ENCODE measurements at places on chromosomes 16 and 17.

DNA sequence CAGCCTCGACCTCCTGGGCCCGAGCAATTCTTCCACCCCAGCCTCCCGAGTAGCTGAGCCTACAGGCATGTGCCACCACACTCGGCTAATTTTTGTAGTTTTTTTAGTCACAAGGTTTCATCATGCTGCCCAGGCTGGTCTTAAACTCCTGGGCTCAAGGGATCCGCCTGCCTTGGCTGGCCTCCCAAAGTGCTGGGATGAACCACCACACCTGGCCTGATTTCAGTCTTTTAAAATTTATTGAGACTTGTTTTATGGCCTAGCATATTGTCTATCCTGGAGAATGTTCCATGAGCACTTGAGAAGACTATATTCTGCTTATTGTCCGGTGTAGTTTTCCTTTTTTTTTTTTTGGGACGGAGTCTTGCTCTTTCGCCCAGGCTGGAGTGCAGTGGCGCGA lies 18.5 kb downstream of the DNAI2 start:
- DNase-seq = no peak

- DNase-seq = no peak
Observed at GRCh38 chr17:77873500-77874302, 84.8 kb upstream of the TNRC6C start.

- no peak for DNase-seq
Observed at GRCh38 chr17:8311131-8311790, 1.2 kb downstream of the ARHGEF15 start.

DNA sequence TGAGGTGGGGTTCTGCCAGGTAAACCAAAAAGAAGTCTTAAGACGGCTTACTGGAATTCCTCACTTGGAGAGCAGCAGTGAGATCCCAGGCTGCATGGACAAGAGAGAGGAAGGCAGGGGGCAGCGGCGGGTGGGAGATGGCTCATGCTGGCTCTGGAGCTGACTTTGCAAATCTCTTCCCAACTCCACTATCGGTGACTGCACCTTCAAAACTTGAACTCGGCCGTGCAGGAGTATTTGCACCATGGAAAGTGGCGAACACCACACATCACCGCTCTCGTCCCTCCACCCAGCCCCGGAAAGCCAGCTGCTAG lies 16.7 kb downstream of the CA5A start:
- DNase-seq = no peak

DNA sequence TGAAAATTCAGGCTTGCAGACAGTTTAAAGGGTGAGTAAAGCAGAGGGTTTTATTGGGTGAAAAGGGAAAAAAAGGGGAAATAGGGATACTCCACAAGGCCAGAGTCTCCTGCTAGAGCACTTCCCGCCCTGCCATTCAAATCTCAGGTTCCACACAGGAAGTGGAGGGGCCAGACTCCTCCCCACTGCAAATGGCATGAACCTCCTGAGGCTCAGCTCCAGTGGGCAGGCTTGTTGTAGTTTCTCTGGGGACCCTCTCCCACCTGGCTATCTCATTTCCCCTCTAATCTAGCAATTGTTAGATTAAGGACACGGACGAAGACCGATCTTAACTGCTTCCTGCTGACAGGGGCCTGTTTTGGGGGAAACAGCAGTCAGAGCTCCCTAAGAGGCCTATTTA lies 43.4 kb downstream of the TAOK1 start:
- no peak for DNase-seq

DNA sequence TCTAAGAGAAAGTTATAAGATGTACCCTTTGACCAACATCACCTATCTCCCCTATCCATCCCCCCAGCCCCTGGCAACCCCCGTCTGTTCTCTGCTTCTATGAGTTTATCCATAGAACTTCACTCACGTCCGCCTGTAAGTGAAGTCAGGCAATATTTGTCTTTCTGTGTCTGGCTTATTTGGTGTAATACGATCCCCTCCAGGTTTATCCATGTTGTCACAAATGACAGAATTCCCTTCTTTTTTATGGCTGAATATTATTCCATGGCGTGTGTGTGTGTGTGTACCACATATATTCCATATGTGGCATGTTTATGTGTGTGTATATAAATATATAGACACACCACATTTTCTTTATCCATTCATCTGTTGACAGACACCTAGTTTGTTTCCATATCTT lies 339.7 kb downstream of the CPPED1 start:
- no peak for DNase-seq

DNA sequence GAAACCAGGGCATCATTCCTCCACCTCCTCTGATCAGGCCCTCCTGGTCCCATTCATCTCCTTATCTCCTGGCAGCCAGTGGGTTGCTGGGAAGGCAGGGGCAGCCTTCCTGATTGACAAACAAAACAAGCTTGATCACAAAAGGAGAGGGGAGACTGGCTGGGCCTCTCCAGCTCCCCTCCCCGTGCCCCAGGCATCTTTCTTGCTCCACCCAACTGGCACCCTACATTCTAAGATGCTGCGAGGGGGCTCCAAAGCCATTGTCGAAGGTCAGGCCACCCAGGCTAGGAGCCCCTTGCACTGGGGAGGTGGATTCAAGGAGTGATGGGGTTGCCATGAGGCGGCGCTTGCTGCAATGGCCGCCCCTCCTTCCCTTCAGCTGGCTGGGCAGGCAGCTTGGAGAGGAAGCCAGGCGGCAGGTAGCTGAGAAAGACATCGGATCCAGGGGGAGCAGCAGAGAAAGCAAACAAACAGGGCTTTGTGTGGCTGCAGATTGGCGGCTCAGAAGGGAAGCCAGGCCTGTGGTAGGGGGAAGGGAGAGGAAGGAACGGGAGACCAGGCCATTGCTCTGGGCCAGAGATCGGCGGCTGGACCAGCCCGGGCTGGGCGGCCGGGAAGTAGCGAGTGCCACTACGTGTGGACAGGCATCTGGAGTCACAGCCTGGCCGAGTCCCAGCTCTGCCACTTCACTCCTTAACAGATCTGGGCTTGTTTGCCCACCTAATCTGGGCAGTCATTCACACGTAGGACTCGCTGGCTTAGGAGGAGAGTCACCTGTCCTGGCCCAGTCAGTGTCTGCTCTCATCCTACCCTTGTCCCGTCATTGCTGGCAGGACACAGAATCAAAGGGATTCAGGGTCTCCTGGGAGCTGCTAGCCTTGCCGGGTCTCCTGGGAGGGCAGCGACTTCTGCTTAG lies 12.3 kb downstream of the RAI1 start:
- DNase-seq = no peak

- peak; percentile 74 for DNase-seq
Observed at GRCh38 chr16:29877266-29877961, 14.4 kb upstream of the CDIPT start.

- DNase-seq = no peak
Observed at GRCh38 chr17:38709864-38710603, 5.0 kb downstream of the MLLT6 start.

- no peak for DNase-seq
Observed at GRCh38 chr16:4679156-4679849, 14.1 kb upstream of the NUDT16L1 start.

GRCh38 chr16:71645450-71645849 lies 19.5 kb downstream of the MARVELD3 start:
- DNase-seq = no peak

GRCh38 chr17:49708515-49709183 lies 885 bp upstream of the SLC35B1 start:
- no peak for DNase-seq

DNA sequence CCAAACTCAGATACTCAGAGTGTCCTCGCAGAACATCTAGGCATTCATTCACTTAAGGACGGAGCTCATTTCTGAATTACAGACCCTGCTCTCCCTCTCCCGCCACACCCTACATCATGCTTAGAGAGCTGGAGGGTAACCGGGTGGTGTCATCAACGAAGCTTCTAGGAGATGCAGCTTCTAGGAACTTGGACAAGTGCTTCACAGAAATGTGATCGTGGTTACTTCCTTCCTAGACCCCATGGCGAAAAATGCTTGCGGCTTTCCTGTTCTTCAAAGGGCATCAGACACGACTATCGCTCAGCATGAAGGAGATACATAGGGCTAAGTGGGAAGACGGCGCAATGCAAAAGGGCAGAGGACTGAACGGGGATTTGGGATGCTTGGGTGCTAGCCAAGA lies 126.8 kb downstream of the ZFHX3 start:
- no peak for DNase-seq

DNA sequence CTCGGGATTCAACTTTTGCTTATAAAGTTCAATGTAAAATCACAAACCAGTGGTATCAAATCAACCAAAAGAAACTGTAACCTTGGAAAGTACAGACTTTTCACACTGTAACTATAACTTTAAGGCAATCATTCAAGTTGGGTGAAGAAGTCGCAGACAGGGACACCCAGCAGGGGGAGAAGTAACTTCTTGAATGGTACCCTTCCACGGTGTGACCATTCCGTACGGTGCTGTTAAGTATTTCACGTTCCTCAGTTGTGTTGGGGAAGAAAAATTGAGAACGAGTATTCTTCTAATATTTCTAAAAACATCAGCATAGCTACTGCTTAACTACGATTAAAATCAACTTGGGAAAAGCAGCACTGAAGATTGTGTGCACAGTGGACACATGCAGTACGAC lies 55.8 kb downstream of the MYH10 start:
- DNase-seq = no peak

GRCh38 chr17:28078341-28079229 lies 36.1 kb downstream of the NLK start:
- DNase-seq = no peak

GRCh38 chr16:86380030-86380429 lies 130.3 kb upstream of the FOXF1 start:
- DNase-seq = no peak

DNA sequence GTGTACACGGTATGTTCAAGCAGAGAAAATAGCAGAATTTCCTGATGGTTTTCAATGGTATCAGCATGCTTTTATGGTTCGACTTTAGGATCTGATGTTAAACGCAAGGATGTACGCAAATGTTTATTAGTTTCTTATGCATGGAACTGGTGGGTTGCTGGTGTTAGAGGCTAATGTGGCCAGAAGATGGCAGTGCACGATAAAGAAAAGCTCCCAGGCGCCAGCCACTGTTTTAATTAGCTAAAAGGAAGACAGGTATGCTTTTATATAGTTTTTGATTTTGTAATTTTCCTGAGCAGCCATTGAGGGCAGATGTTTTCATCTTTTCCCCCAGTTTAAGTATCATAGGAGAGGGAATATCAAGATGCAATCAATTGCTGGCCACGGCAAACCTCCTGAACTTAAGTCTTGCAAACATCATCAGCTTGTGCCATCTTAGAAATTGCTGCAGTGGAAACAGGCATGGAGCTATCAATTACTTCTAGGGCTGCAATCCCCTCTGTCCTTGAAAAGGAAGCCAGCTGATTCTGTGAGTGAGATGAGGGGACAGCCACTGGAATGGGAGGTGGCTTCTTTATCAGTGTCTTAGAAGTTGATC lies 648.5 kb upstream of the RBFOX1 start:
- DNase-seq = peak; percentile 5

DNA sequence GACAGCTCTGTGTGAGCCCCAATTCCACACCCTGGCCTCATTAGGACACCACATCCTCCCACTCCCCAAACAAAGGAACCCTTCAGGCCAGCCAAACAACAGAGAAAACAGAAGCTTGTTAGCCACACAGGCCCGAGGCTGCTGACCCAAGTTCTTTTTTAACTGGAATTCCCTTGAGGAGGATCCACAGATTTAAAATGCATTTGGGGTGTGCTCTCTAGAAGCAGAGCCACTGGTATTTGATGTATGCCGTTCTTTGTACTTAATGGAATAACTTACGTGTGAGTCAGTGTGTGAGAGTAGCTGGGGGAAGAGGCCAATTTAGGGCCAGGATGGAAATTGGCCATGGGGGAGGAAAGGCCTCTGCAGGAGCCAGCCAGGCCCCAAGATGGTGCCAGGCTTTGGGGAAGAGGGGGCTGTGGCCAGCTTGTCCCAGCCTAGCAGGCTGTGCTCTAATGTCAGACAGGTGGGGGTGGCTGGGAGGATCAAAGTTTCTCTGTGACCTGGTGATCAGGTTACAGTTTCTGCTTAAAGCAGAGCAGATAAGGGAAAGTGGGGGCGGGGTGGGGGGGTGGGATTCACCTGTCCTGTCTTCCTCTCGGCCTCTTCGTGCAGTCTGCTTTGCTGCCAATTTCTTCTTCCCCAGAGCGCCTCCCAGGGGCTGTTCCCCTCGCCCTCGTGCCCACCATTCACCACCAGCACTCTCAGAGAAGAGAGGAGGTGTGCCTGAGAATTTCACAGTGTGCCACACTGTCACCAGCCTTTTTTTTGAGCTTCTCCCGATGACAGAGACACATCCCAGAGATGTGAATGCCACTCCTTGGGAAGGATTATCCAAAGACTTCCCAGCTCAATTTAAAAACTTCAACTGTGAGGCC lies 50.8 kb downstream of the TOM1L2 start:
- DNase-seq = no peak

- DNase-seq = no peak
Observed at GRCh38 chr17:68641276-68642117, 40.3 kb upstream of the FAM20A start.

DNA sequence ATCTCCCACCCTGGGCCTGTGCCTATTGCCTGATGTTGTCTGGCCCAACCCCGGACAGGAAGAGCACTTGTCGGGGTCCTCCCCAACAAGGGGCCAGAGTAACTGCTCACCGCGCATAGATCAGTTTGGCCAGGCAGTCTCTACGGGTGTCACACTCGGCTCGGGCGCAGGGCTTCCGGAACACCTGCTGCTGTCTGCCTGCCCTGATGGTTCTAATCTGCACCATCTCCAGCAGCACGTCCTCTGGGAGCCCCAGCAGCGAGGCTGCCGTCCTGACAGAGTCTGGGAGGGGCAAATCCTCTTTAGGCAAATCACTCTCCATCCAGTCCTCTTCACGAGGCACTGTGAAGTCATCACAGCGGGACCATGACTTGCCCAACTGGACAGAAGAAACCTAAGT lies 24.0 kb downstream of the MYO19 start:
- DNase-seq = no peak

DNA sequence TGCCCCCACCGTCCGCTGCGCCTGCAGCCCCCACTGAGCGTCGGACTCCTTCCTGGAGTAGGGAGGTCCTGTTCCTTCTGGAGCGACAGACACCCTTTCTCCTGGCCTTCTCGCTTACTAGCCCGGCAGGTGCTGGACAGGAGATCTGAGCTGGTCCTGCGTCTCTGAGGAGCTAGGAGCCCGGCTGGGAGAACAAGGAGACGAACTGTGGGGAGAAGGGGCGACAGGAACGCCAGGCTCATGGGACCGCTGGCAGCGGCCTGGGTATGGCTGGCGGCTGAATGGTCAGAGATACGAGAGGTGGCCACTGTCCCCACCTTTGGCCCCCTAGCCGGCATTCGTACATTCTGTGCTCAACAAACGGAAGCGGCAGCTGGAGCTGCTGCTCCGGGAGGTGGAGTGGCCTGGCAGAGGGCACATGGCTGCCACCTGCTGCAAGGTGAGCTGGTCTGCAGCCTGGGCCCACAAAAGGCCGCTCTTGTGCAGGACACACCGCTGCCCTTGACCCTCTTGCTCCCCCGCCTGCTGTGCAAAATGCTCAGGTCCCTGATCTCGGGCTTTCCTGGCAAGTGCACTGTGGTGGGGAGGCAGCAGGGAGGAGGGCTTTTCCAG lies 2066.7 kb downstream of the TP53TG3F start:
- no peak for DNase-seq

- no peak for DNase-seq
Observed at GRCh38 chr16:31201582-31202413, 762 bp downstream of the PYCARD start.

- no peak for DNase-seq
Observed at GRCh38 chr16:30904114-30904780, 7.8 kb downstream of the CTF1 start.

GRCh38 chr17:43936434-43936833 lies 5.8 kb downstream of the PPY start:
- DNase-seq = no peak

- DNase-seq = no peak
Observed at GRCh38 chr16:86396422-86396821, 113.9 kb upstream of the FOXF1 start.
